ENCODE measurements at places on chromosomes 5 and 9. TPM values are rescaled to one million over a fixed set of nuclear protein-coding genes. Genes with fewer than 3 reads are reported as not detected.
A peak's percentile ranks its signal among the peaks of the same experiment; 100 is the strongest.

The C9 gene
- not detected for total RNA-seq

The NCS1 gene
- 25.2 TPM for total RNA-seq

The SPEF2 gene
- 14.1 TPM for total RNA-seq

The SHISAL2B gene
- total RNA-seq = not detected

The IRX1 gene
- total RNA-seq = not detected

GRCh38 chr9:85359161-85359560, 382.6 kb downstream of the AGTPBP1 start:
- no peak overlapping the region for H3K27ac ChIP-seq
- H3K4me3 ChIP-seq = no peak overlapping the region
- H3K27me3 ChIP-seq = peaks cover 6% of the 10 kb centered on the region
- no peaks in the 10 kb centered on the region for H3K4me1 ChIP-seq
- no peak for DNase-seq
- H3K36me3 ChIP-seq = no peaks in the 10 kb centered on the region

- DNase-seq = no peak
These were observed 61.3 kb downstream of the GLIS3 start for GRCh38 chr9:4238522-4238921.

- H3K4me1 ChIP-seq = no peaks in the 10 kb centered on the region
- no peak overlapping the region for H3K4me3 ChIP-seq
- no peaks in the 10 kb centered on the region for H3K36me3 ChIP-seq
- no peak for DNase-seq
These were observed 82.6 kb upstream of the LMX1B start for GRCh38 chr9:126531035-126531571.

GRCh38 chr5:73625944-73626811, at the start of gene ARHGEF28:
Gene ARHGEF28, plus strand, starts transcription at chr5:73626196. Its CDS starts 58,656 bp downstream, at chr5:73684852.
- no peaks in the 10 kb centered on the region for H3K36me3 ChIP-seq
- DNase-seq = peak; percentile 45
- H3K4me1 ChIP-seq = no peaks in the 10 kb centered on the region

GRCh38 chr9:19252174-19252884, 21.8 kb downstream of the DENND4C start:
- no peaks in the 10 kb centered on the region for H3K27me3 ChIP-seq
- H3K36me3 ChIP-seq = peaks cover 8% of the 10 kb centered on the region
- no peak overlapping the region for H3K4me3 ChIP-seq
- peaks cover 50% of the 10 kb centered on the region for H3K4me1 ChIP-seq
- H3K27ac ChIP-seq = no peak overlapping the region

- H3K4me1 ChIP-seq = peaks cover 2% of the 10 kb centered on the region
- H3K27me3 ChIP-seq = no peaks in the 10 kb centered on the region
- no peak overlapping the region for H3K27ac ChIP-seq
These were observed 41.9 kb downstream of the CDK7 start for GRCh38 chr5:69276422-69277174.

DNA sequence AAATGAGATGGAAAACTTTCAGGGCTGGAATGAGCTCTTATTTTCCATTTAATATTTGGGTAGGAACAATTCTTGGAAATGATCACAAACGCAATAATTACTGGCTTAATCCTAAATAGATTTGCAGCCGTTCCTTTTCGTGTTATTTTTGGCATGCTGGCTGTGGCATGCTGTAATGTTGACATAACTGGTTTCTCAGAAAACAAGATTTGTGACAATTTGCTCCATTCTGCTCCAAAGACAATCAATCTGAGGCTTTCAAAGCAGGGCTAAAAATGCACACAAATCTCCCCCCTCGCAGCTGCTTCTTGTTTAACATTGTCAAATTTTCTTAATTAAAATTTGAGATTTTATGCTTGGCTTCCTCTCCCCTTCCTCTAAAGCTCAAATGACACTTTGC, 151.2 kb downstream of the TTC39B start:
- no peak overlapping the region for H3K27ac ChIP-seq
- no peaks in the 10 kb centered on the region for H3K4me1 ChIP-seq
- H3K27me3 ChIP-seq = peaks cover 8% of the 10 kb centered on the region
- no peaks in the 10 kb centered on the region for H3K36me3 ChIP-seq

- H3K4me3 ChIP-seq = no peak overlapping the region
- H3K27ac ChIP-seq = no peak overlapping the region
- peaks cover 19% of the 10 kb centered on the region for H3K27me3 ChIP-seq
- H3K4me1 ChIP-seq = peaks cover 2% of the 10 kb centered on the region
These were observed 396.8 kb downstream of the TLE4 start for GRCh38 chr9:79968533-79968932.

- H3K27ac ChIP-seq = no peak overlapping the region
- no peaks in the 10 kb centered on the region for H3K4me1 ChIP-seq
- H3K4me3 ChIP-seq = no peak overlapping the region
- DNase-seq = no peak
- H3K36me3 ChIP-seq = no peaks in the 10 kb centered on the region
These were observed 318.3 kb upstream of the RPS23 start for GRCh38 chr5:82596451-82596850.

DNA sequence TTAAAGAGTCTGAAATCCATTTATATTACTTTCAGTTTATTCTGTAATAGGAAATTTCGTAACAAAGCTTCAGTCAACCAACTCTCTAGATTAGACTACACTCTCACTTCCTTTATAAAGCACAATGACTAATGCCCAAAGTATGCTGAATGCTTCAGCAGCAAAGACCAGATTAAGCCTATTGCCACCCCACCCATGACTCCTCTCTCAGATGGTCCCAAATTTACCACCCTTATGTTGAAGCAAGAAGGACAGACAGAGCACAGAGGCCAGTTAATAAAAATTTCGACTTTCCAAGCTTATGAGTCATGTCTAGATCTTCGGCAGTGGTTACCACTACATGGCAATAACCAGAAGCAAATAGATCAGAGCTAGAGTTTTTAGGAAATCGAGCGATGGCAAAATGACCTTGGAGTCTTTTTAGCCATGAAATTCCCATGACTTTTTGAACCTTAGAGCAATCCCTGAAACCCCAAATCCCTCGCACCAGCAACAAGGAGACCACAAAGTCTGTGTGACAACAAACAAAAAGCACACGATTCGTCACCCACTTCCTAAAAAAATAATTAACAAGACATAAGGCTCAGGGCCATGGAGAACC, 287.8 kb upstream of the RASA1 start:
- H3K27ac ChIP-seq = no peak overlapping the region
- DNase-seq = no peak
- H3K27me3 ChIP-seq = peaks cover 11% of the 10 kb centered on the region
- H3K4me3 ChIP-seq = no peak overlapping the region
- no peaks in the 10 kb centered on the region for H3K36me3 ChIP-seq

- peak; percentile 70 for DNase-seq
- H3K27me3 ChIP-seq = peaks cover 14% of the 10 kb centered on the region
- no peak overlapping the region for H3K4me3 ChIP-seq
- no peak overlapping the region for H3K27ac ChIP-seq
These were observed 14.2 kb upstream of the FRRS1L start for GRCh38 chr9:109181284-109181683.

- no peaks in the 10 kb centered on the region for H3K36me3 ChIP-seq
- DNase-seq = no peak
- H3K27me3 ChIP-seq = peaks cover 4% of the 10 kb centered on the region
- no peak overlapping the region for H3K27ac ChIP-seq
These were observed 345.7 kb upstream of the WWC1 start for GRCh38 chr5:167945542-167946384.

DNA sequence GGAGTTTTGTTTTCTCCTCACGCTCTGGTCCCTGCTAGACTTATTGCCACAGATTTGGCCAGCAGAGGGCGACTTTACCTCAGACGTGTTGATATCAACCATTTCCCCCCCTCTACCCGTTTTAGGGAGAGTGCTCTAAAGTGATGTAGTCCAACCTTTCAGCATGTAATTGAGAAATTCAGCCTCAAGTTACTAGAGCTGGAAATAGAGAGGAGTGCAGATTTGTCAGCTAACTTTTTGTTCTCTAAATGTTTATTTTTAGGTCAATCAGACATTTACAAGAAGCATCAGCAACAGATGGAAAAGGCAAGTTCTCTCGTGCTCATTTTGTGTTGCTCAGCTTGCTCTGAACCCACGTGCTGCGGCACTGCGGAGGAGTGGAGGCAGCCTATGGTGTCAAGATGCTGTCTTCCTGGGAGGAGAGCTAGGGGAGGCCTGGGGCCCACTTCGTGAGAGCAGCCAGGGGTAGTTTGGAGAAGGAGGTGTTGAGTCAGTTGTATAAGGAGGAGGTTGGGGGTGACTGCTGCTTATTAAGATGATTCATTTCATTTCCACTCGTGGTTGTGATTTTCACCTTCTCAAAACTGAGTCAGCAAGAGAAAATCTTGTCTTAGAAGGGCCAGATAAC, 53.6 kb downstream of the GPR107 start:
- peak overlapping the region; percentile 85 for H3K27ac ChIP-seq
- H3K36me3 ChIP-seq = peaks cover 37% of the 10 kb centered on the region
- H3K4me3 ChIP-seq = peak overlapping the region; percentile 28

DNA sequence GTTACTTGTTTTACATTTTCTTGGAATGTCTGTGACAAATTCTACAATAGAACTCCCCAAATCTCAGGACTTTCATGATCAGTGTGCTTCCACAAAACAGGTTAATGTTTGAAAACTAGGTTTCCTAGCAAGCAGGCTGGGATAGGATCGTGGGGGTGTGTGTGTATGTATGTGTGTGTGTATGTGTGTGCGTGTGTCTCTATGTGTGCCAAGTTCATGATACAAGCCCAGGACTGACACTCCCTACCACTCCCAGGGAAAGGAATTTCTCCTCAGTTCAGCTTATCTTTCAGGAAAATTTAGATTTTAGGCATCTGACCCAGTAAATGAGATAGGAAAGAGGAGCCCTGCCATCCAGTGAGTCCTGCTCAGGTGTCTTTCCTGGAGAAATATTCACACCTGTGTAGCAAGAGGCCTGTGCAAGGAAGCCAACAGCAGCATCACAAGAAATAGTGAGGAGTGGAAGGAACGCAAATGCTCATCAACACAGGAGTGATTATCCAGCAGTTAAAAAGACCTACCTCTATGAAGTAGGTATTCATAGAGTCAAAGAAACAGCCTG, 13.8 kb upstream of the ABLIM3 start:
- H3K27me3 ChIP-seq = peaks cover 12% of the 10 kb centered on the region
- no peak overlapping the region for H3K27ac ChIP-seq
- H3K4me3 ChIP-seq = no peak overlapping the region
- H3K36me3 ChIP-seq = no peaks in the 10 kb centered on the region
- H3K4me1 ChIP-seq = no peaks in the 10 kb centered on the region
- DNase-seq = no peak

DNA sequence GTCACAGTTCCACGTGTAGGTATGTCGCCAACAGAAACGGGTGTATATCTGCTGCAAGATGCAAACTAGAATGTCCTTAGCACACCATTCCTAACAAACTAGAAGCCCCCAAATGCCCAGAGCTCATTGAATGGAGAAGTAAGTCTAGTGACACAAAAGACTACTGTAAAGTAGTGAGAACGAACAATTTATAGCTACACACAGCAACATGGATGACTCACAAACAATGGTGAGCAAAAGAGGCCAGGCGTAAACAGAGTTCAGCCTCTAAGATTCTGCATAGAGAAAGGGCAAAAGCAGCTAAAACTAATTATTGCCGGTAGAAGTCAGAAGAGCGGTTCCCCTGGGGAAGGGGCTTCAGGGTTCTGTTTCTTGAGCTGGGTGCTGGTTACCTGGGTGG, 74.7 kb downstream of the AMBP start:
- DNase-seq = no peak
- no peaks in the 10 kb centered on the region for H3K27me3 ChIP-seq
- H3K36me3 ChIP-seq = no peaks in the 10 kb centered on the region
- H3K4me1 ChIP-seq = no peaks in the 10 kb centered on the region

DNA sequence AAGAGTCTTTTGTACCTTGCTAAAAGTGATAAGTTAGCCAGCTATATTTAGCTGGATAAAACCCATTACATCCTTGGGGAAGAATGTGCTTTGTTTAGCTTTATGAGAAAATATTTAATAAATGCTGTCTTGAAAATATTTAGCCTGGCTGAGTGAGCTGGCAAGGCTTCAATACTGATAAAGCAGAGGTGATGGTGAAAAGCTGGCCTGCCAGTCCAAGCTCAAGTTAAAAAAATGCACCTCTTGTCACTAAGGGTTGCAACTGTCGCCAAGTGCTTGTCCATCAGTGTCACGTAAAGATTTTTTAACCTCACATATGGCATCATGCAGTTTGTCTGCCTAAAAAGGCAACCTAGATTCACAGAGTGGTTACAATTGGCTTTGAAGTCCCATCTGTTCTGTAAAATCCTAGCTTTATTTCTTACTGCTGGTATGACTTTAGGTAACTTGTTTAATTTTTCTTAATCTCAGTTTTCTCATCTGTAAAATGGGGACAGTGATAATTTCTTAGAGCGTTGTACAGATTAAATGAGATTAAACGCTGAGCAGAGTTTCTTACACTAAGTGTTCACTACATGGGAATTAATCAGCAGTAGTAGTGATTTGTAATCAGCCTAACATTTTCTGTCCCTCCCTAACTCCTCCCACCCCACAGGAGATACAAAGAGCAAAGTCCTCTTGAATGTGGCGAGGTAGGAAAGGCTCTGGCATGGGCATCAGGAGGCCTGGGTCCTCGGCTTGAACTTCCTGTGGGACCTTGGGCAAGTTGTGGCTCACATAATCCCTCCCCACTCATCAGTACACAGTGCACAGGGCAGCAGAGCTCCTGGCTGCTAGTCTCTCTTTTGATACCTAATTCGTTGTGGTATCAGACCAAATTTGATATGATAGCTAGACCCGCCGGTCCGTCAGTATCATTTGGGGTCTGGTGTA, 48.7 kb downstream of the PIK3R1 start:
- no peaks in the 10 kb centered on the region for H3K27me3 ChIP-seq
- peaks cover 84% of the 10 kb centered on the region for H3K4me1 ChIP-seq
- no peak overlapping the region for H3K4me3 ChIP-seq
- DNase-seq = no peak
- H3K36me3 ChIP-seq = no peaks in the 10 kb centered on the region
- no peak overlapping the region for H3K27ac ChIP-seq

- no peak for DNase-seq
- H3K36me3 ChIP-seq = no peaks in the 10 kb centered on the region
- H3K27me3 ChIP-seq = peaks cover under 1% of the 10 kb centered on the region
- H3K4me3 ChIP-seq = no peak overlapping the region
- no peaks in the 10 kb centered on the region for H3K4me1 ChIP-seq
- no peak overlapping the region for H3K27ac ChIP-seq
These were observed 58.8 kb upstream of the MINAR2 start for GRCh38 chr5:129689045-129689444.

- H3K27me3 ChIP-seq = peaks cover 2% of the 10 kb centered on the region
- no peak for DNase-seq
- no peak overlapping the region for H3K4me3 ChIP-seq
- no peak overlapping the region for H3K27ac ChIP-seq
These were observed 23.6 kb upstream of the SARDH start for GRCh38 chr9:133761641-133762248.

DNA sequence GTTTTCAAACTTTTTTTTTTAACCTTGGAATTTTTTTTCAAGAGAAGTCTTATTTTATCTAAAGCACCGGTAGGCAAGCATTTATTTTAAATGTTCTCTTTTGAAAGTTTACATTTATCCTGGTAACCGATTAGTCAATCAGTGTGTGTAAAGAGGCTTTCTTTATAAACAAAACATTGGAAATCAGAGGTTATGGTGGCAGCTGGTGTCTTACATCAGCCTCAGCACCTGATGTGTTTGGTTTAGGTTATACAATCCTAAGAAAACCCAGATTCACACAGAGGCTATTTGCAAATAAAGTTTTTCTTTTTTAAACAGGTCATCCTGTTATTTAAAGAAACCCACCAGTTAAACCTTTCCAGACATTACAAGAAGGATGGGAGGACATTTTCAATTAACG, 173.3 kb upstream of the GDNF start:
- H3K27me3 ChIP-seq = no peaks in the 10 kb centered on the region
- no peak for DNase-seq
- H3K4me3 ChIP-seq = no peak overlapping the region
- H3K4me1 ChIP-seq = no peaks in the 10 kb centered on the region
- no peaks in the 10 kb centered on the region for H3K36me3 ChIP-seq
